ENCODE measurements at places on chromosomes 1 and 21.

DNA sequence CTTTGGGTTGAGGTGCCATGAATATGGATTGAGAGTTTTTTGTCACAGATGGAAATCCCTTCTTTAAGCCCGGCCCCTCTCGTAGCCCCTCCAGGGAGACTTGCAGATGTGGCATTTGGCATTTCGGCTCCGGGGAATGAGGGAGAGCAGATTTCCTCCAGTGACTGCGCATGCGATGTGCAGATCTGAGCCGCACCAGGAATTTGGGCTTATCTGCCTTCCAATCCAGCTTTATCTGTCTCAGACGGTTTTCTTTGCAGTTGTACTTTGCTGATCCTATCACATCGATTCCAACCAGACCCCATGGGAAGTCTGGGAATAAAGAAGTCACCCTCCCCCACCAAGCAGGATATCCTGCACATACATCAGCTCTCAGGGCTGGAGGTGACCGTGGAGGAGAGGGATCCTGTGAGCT is 11.7 kb downstream of the KIF26B start:
- DNase-seq: no peak

- DNase-seq: peak; percentile 83
These were observed 55.8 kb downstream of the SLC45A1 start for GRCh38 chr1:8373581-8374241.

GRCh38 chr1:48524892-48525467 is 53.0 kb upstream of the SPATA6 start:
- no peak for DNase-seq

GRCh38 chr1:150528196-150528595 is 12.6 kb downstream of the FALEC start:
- peak; percentile 55 for DNase-seq

DNA sequence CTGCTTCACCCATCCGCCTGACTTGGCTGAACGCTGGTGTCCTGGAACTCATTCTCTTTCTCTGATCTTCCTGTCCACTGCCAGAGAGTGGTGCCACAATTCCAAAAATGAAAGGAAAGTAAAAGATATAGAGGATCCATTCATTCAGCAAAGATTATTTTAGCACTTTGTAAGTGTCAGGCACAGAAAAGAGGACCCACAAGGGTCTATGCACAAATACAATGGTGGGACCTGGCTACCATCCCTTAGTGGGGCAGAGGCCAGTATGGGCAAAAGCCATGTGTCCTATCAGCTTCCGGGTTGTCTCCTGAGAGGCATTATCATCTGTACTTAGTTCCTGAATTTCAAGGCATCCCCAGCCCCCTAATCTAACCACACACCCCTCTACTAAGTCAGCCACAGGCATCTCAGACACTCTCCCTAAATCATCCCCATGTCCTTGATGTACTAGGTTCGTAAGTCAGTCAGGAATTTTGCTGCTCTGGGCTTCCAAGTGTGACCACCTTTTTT is 19.0 kb downstream of the SSR2 start:
- DNase-seq: no peak

DNA sequence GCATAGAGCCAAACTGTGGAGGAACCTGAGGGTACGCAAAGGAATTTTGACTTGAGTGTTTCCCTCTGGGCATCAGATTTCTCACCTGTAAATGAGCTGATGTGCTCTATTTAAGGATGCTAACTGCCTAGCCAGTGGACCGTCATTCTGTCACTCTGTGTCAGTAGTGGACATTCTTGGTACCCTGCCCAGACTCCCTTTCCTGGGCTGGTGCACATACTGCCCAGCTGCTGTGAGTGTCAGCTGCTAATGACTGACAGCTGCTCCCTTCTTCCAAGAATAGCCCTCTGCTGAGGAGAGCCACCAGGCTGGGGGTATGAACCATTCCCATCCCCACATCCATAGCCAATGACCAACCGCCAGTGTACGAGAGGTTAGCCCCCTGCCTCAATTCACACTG is 193.1 kb upstream of the DAB1 start:
- no peak for DNase-seq

Data from astrocyte of the spinal cord (primary cell).